NB4 (cell line): ENCODE measurements at places on chromosomes 7 and 10.

DNA sequence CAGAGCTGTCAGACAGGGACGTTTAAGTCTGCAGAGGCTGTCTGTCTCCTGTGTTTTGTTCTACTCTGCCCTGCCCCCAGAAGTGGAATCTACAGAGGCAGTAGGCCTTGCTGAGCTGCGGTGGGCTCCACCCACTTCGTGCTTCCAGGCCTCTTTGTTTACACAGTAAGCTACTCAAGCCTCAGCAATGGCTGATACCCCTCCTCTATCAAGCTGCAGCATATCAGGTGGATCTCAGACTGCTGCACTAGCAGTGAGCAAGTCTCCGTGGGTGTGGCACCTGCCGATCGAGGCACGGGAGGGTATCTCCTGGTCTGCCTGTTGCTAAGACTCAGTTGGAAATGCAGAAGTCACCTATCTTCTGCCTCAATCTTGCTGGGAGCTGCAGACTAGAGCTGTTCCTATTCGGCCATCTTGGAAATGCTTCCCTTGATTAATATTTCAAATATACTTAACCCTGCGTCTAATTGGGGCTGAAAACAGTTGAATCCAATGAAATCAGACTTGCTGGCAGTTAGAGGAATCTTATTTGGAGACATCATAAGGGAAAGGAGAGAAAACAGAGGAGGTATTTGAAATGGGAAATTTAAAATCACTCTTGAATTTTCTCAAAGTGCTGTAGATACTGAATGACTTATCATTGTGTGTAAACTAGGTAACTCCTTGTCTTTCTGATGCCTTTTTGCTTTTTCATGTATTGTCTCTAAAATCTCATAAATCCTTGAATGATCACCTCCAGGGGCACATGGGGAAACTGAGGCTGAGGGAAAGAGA, 13.8 kb upstream of the CYP3A5 start:
- no peak for DNase-seq

- no peak for DNase-seq
Observed at GRCh38 chr7:73431041-73431835, 2.3 kb upstream of the FZD9 start.

DNA sequence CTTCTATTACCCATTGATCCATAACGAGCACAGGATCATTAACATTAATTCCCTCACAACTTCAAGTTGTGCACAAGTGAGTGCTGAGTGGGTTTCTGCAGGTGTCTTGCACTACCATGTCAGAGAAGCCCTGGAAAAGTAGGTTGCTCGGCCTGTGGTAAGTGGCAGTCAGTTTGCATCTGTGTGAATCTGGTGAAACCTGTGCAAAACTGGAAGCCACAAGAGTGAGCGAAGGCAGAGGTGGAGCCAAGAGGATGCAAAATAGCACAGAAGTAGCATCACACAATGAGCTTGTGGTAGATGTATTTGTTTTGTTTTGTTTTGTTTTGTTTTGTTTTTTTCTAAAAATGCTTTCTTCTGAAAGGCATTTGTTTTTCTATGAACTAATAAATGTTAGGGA, 181.5 kb downstream of the THSD7A start:
- DNase-seq = no peak

DNA sequence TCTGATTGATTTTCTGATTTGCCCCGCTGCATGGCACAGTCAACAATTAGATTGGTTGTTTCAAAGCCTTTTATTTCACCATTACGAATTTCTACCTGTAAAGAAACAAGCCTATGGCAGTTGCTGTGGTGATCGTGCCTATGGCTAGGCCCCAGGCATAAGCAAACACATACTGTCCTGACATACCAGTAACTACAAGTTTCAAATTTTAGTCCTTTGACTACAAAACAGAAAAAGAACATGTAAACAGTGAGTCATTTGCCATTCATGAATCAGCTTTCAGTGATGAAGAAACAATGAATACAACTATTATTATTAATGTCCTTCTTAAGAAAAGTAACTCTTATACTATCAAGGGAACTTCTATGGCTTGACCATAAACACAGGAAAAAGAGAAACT, 168.0 kb upstream of the LRRN3 start:
- no peak for DNase-seq

DNA sequence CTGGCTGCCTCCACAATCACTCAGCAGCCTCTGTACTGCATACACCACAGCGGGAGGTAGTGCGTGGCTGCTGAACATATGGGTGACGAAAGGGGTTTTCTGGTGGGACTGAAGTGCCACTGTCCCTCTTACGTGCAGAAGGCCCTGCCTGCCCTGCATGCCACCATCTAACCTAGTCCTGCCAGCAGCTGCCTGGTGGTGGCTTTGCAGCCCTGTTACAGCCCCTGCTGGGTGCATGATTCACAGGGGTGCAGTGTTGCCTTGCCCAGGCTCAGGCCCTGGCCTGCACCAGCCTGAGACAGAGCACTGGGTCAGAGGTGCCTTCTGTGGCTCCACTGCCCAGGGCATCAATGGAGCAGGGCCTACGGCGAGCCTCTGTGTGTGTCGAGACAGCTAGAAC, 50.1 kb downstream of the SYPL1 start:
- DNase-seq = no peak

GRCh38 chr7:20395511-20395910, 64.8 kb downstream of the ITGB8 start:
- no peak for DNase-seq

- DNase-seq = peak; percentile 67
Observed at GRCh38 chr10:29725133-29725720, 90.5 kb upstream of the SVIL start.

DNA sequence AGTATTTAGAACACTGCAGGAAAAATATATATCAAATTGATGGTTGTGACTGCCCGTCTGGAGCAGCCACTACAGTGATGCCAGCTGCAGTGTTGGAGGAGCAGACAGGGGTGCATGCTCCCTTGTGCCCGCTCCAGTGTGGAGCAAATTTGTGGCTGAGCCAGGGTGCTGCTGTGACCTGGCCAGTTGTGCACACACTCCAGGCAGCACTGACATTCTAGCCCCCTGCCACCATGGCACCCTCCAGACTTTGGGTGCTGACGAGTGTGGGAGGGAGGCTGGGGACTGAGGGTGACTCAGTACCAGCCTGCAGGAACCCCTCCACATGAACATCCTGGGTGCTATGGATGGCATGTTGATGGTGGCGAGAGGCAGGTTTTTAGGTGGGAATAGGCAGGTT, 160.0 kb upstream of the PCDH15 start:
- DNase-seq = no peak

- no peak for DNase-seq
Observed at GRCh38 chr10:72542396-72542815, 83.5 kb downstream of the MICU1 start.

GRCh38 chr10:122427280-122427679, 27.2 kb upstream of the ARMS2 start:
- DNase-seq = no peak

- DNase-seq = no peak
Observed at GRCh38 chr7:134897936-134898335, 88.4 kb upstream of the AGBL3 start.
